ENCODE measurements at places on chromosomes 13 and 19. TPM values are rescaled to one million over a fixed set of nuclear protein-coding genes. Genes with fewer than 3 reads are reported as not detected.

DNA sequence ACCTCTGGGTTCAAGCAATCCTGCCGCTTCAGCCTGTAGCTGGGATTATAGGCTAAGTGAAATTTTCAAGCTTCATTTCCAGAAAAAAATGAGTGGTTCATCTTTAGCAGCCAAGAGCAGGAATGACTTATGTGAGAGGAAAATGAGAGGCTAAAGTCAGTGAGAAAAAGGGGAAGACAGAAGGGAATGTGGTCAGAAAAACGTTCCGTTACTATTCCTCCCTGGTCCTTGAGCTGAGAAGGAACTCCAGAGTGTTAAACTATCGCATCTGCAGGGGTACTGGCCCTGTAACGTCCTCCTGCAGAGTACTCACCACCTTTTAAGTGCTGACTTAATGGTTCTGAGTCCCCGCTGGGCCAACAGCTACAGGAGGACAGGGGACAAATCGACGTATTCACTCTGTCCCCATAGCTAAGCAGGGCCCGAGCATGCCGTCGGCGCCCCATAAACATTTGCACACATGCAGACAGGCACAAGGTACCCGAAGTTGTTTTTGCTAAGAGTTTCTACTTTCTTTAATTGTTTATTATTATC lies 88.1 kb downstream of the FLT1 start:
- peak; percentile 69 for DNase-seq

DNA sequence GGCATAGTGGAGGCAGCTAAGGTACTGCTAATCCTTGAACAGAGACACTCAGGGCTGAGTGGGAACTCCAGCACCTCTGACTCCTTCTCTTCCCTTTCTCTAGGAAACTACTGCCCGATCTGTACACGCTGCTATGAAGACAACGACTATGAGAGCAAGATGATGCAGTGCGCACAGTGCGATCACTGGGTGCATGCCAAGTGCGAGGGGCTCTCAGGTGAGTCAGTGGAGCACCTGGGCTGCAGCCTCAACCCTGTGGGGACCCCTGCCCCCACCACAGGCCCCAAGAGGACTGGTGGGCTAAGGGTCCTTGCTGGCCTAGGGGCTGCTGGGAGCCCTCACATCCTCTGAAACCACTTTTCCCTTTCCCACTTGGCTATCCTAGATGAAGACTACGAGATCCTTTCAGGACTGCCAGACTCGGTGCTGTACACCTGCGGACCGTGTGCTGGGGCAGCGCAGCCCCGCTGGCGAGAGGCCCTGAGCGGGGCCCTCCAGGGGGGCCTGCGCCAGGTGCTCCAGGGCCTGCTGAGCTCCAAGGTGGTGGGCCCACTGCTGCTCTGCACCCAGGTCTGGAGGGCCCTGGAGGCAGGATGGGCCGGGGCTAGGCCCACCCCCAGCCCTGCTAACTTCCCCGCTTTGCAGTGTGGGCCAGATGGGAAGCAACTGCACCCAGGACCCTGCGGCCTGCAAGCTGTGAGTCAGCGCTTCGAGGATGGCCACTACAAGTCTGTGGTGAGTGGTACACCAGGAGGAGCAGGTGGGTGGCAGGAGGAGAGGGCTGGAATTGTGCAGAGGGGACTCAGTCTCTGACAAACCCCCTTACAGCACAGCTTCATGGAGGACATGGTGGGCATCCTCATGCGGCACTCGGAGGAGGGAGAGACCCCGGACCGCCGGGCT lies 9.5 kb downstream of the KMT2B start:
- DNase-seq = no peak

GRCh38 chr13:39044536-39044935 lies 6.3 kb downstream of the NHLRC3 start:
- no peak for DNase-seq

DNA sequence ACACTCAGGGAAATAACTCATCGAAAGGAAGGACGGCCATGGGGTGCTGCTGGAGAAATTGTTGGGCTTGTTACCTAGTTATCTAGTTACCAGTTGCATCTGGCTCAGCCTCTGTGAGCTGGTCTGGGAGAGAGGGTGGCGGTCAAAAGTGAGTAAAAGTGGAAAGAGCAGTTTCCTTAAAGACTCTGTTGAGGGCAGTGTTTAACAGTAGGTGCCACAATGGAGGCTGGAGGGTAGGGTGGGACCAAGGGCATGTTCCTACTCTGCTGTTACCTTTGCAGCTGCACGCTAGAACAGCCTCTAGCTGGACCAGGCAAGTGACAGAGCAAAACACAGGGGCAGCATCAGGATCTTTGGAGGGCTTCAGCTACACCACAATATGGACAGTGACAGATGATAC lies 228.8 kb upstream of the STARD13 start:
- DNase-seq = peak; percentile 74

The KIR2DL1 gene
- total RNA-seq = not detected

- DNase-seq = no peak
Observed at GRCh38 chr13:71149046-71149445, 718.0 kb downstream of the DACH1 start.

DNA sequence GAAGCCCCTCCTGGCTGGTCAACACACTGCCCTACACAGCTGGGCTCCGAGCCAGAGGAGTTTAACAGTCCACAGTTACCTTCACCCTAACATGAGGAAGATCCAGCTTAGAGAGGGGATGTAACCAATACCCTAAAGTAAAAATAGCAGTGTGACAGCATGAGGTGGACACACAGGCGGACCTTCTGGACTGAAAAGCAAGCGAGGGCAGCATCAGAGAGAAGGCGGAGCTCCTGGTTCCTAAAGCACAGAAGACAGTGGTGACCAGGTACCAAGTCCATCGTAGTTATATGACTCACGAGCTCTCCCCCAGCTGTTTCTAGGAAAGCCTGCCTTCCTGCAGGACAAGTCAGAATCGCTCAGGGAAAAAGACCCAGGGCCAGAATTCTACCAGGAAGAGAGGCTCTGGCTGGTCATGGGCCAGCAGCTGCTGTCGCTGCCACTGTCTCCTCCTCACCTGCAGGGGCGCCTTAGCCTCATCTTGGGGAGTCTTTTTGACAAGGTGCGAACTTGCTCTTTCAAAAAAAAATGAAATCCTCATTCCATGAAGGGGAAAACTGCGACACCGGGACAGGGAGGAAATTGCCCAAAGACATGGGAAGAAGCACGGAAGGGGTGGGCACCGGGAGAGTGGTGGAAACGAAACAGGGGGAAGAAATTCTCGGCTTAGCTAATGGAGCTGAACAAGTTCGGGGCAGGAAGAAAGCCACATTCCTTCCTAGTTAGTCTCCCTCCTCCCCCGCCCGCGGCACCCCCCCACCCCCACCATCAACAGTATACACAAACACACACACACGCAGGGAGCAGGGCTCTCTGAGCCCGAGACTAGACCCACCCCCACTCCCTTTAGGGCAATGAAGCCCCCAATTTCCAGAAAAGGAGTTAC lies 1.7 kb downstream of the ELL start:
- peak; percentile 88 for DNase-seq
